ENCODE measurements at places on chromosomes 11 and 22. TPM values are rescaled to one million over a fixed set of nuclear protein-coding genes. Genes with fewer than 3 reads are reported as not detected.
A peak's percentile ranks its signal among the peaks of the same experiment; 100 is the strongest.

DNA sequence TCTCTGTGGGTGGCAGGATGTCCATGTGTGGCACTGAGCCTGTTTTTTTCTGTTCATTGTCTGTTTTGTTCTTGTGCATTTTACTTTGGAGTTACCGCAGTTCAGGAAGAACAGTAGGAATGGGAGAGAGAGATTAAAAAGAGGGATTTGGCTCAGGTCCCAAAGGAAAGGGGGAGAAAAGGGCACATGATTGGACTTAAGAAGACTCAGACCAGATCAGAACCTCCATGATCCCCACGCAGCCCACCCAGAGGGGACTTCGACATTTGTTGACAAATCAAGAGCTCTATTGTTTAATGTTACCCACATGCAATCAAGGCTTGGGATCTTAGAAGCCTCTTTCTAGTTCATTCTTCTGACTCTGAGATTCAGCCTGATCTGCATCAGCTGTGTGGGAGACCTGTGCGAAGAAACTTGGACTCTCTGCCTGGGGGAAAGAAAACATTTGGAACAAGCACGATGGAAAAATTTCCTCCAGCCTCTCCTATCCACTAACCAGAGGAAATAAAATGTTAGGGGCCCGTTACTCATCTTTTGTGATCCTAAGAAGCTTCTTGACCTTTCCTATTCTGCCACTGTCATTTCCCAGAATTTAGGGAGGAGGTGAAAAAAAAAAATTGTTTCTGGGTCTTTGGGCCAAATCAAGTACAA is 119.2 kb downstream of the SPON1 start:
- H3K4me3 ChIP-seq: no peak overlapping the region
- peaks cover 11% of the 10 kb centered on the region for H3K4me1 ChIP-seq
- DNase-seq: no peak
- no peaks in the 10 kb centered on the region for H3K27me3 ChIP-seq
- H3K27ac ChIP-seq: peak overlapping the region; percentile 29
- no peaks in the 10 kb centered on the region for H3K36me3 ChIP-seq

- H3K36me3 ChIP-seq: no peaks in the 10 kb centered on the region
- H3K4me1 ChIP-seq: no peaks in the 10 kb centered on the region
- H3K4me3 ChIP-seq: no peak overlapping the region
- no peaks in the 10 kb centered on the region for H3K27me3 ChIP-seq
- H3K27ac ChIP-seq: no peak overlapping the region
Measured at GRCh38 chr11:8335683-8336082, 72.0 kb upstream of the LMO1 start.

DNA sequence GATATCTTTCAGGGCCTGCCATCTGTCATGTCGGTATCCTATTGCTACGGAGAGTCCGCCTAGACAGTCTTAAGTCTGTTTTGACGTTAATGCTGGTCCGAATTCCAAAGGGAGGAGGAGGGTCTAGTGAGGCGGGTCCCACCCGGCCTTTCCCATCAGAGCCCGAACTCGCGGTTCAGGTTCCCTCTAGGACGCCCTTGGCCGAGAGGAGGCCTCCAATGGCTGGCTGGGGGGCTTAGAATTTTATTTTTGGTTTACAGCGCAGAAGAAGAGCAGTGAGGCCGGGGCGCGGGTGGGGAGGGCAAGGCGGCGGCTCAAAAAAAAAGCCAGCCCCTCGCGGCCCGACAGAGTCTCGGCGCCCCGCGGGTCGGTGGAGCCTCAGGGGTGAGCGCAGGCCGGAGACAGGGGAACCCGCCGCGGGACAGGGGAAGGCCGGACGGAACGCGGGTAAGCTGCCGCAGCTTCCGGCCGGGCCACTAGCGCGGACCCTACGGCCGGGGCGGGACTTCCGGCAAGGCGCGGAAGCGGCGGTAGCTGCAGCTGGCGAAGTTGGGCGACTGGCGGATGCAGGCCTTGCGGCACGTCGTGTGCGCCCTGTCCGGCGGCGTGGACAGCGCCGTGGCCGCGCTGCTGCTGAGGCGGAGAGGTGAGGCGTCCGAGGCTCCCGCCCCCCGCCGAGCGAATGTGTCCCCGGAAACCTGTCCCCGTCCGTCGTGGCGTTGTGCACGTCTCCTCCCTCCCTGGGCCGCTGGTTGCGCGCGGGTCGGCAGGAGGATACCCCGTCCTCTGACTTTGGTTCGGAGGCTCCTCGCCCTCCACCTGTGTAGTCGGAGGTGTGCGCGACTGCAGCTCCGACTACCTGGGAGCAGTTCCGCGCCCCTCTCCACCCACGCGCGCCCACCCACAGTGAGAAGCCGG is at the start of gene TRMU:
TSS of gene TRMU (plus strand) at position 514 of the 918 bp plus-strand sequence. CDS start at position 565, 51 bp downstream.
- no peaks in the 10 kb centered on the region for H3K27me3 ChIP-seq
- peaks cover 30% of the 10 kb centered on the region for H3K36me3 ChIP-seq
- peaks cover 11% of the 10 kb centered on the region for H3K4me1 ChIP-seq
- DNase-seq: peak; percentile 90

GRCh38 chr11:76007166-76007565 is 192.2 kb downstream of the UVRAG start:
- no peak overlapping the region for H3K27ac ChIP-seq
- no peak for DNase-seq
- no peaks in the 10 kb centered on the region for H3K36me3 ChIP-seq
- H3K27me3 ChIP-seq: no peaks in the 10 kb centered on the region
- no peaks in the 10 kb centered on the region for H3K4me1 ChIP-seq
- no peak overlapping the region for H3K4me3 ChIP-seq

- no peak overlapping the region for H3K4me3 ChIP-seq
- no peak for DNase-seq
- no peaks in the 10 kb centered on the region for H3K4me1 ChIP-seq
- no peak overlapping the region for H3K27ac ChIP-seq
- no peaks in the 10 kb centered on the region for H3K27me3 ChIP-seq
Measured at GRCh38 chr11:108632041-108632704, 32.7 kb upstream of the DDX10 start.

DNA sequence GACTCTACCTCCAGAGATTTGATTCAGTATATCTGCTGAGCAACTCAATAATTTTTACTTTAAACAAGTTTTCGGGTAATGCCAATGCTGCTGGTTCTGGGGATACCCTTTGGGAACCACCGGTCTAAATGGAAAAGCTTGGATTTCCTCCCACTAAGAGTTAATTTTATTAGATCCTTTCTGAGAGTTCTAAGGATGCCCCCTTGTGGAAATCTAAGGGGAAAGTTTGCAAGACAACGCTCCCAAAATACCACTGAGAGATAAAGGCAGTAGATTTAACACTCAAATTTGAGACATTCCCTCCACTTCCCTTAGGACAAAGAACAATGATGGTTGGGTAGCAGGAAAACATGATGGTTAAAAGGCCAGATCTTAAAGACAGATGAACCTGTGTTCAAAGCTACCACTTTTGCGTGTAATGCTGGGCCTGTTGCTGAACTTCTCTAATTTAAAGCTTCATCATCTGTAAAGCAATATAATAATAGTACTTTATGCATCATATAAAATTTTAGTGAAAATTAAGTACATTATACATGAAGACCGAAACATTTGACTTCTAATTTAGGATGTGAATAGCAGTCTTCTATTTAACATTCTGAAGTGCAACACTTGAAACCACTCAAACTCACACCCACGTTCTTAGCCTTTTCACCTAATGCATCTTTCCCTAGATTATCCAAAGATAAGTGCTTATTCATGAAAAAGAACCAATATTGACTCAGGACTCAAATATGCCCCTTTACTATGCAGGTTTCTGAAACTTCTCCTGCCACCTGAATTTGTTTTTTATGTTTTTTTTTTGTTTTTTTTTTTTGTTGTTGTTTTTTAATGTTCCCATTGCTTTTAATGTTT is 110.1 kb upstream of the LUZP2 start:
- H3K27ac ChIP-seq: no peak overlapping the region
- no peaks in the 10 kb centered on the region for H3K4me1 ChIP-seq
- no peaks in the 10 kb centered on the region for H3K36me3 ChIP-seq
- DNase-seq: no peak
- no peak overlapping the region for H3K4me3 ChIP-seq

DNA sequence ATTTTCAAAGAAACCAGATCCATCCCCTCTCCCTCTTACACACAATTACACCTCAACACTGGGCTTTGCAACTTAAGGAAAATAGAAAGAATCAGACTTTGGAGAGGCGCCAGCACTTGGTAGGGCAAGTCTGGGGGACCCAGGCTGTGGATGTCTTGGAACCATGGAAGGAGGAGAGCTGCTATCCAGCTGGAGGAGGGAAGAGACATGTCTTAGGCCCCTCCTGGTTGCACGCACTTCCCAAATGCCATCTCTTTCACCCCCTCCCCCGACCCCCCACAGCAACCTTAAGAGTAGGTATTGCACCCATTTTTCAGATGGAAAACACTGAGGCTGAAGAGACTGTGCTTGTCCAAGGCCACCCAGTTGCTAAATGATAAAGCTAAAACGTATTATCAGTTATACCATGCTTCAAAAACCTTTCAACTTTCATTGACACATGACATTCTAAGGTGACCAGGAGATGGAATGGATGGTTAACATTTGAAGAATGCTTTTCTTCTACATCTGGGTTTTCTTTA is 3.9 kb downstream of the TIMP3 start:
- H3K36me3 ChIP-seq: no peaks in the 10 kb centered on the region
- peak overlapping the region; percentile 78 for H3K4me3 ChIP-seq
- no peak overlapping the region for H3K27ac ChIP-seq

DNA sequence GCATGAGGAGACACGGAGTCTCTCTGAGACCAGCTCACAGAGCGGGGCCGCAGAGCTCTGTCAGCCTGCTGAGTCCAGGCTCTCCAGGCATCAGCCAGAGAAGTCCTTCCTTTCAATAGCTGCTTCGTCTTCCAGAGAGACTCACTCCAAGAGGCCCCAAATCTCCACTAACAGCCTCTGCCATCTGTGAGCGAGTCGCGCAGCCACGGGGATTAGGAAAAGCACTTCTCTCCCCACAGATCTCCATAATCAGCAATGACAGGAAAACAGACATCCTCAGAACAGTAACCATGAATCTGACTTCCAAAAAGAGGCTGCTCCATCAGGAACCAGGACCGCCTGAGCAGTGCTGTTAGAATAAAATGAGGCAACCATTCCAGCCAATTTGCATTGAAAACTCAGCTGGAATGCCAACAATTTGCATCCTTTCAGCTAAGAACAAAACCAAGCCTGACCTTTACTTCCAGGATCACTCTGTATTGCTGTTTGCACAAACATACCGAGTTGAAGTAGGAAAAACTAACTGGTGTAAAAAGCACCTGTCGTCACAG is 65.4 kb downstream of the SMCO4 start:
- no peak overlapping the region for H3K4me3 ChIP-seq
- no peaks in the 10 kb centered on the region for H3K4me1 ChIP-seq
- no peak overlapping the region for H3K27ac ChIP-seq

DNA sequence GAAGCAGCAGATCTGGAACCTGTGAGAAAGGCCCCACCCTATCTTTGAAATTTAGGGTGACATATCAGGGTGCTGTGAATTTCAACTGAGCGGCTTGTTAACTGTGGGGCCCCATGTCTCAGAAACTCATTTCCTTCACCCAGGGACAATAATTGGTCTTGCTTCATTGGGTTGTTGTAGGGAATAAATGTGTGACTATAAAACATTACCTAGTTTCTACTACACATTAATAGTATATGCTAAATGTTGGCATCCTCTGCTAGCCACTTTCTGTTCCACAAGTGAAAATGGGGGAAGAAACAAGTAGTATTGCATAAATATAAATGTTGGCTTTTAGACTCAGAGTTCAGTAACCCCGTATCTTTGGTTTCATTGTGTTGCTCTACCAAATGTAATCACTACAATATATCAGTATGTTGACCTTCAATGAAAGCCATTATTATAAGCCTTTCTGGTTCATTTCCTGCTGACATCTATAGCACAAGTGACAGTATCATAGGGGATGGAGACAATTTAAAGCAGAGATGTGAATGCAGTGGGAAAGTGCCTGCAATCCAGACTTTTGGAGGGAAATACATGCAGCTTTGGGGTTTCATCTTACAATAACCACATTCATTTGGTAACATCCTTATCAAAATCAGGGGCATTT is 905.5 kb upstream of the RAG2 start:
- DNase-seq: no peak
- no peak overlapping the region for H3K4me3 ChIP-seq
- no peaks in the 10 kb centered on the region for H3K27me3 ChIP-seq
- H3K27ac ChIP-seq: no peak overlapping the region
- no peaks in the 10 kb centered on the region for H3K36me3 ChIP-seq

DNA sequence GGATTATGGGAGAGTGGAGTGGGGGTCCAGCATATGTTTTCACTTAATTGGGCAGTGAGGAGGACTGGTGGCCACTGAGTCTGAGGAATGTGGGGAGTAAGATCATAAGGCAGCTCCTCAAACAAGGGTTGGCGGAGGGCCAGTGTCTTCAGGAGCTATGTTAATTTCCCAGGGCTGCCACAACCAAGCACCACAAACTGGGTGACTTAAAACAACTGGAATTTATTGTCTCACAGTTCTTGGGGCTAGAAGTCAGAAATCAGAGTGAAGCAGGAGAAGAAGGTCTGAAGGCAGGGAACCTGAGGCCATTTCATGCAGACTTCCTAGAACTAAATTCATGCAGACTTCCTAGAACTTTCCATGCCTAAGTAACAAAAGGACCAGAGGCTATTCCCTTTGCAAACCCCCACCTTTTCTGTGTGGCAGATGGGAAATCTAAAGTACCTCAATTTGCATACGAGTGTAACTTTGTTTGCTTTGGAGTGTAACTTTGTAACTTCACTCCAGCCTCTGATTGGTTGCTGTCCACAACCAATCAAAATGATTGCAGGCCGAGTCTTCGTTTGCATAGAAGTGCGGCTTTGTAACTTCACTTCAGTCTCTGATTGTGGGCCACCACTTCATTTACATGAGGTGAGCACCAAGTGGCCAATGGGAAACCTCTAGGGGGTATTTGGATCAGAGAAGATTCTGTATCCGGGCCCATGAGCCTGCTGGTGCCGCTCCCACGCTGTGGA is 50.5 kb upstream of the ZBED5 start:
- no peak overlapping the region for H3K27ac ChIP-seq
- no peak for DNase-seq
- H3K4me1 ChIP-seq: peaks cover 27% of the 10 kb centered on the region
- H3K27me3 ChIP-seq: no peaks in the 10 kb centered on the region
- H3K36me3 ChIP-seq: no peaks in the 10 kb centered on the region

DNA sequence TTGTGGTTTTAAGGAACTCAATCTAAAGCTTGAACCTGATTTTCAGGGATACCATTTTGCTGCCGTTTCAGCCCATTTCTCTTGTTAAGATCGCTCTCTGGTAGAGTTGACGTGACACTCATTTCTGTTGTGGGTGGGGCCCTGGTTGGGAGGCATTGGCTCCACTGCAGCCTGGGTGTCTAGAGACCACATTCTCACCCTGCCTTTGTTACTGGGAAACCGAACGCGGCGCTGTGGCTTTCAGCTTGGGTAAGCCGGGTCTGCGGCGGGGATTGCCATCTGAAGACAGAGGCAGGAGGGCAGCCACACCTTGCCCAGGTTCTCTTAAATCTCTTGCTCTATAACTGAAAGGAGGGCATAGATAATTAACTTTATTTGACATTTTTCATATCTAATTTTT is 3.2 kb downstream of the EHF start:
- no peak overlapping the region for H3K27ac ChIP-seq
- no peaks in the 10 kb centered on the region for H3K27me3 ChIP-seq
- no peak overlapping the region for H3K4me3 ChIP-seq
- no peak for DNase-seq
- H3K36me3 ChIP-seq: no peaks in the 10 kb centered on the region

Gene P2RX3
- total RNA-seq: 2.0 TPM

Gene OR2D2
- total RNA-seq: not detected

Gene KCNJ11
- total RNA-seq: 13.4 TPM

Gene VSTM5
- total RNA-seq: 0.16 TPM

Gene THY1
- total RNA-seq: 9.4 TPM

Gene NRIP3
- total RNA-seq: 0.50 TPM

Gene MMP10
- not detected for total RNA-seq

Gene DLG2
- total RNA-seq: 13.9 TPM

All from heart left ventricle (tissue), 16 donors.